ENCODE measurements at places on chromosomes 13 and 19. TPM values are rescaled to one million over a fixed set of nuclear protein-coding genes. Genes with fewer than 3 reads are reported as not detected.

Gene PNMA8C
- total RNA-seq: not detected

Gene SSC5D
- total RNA-seq: 1.0 TPM

Gene B3GNT3
- not detected for total RNA-seq

Gene ZNF419
- 5.1 TPM for total RNA-seq

Measured in Karpas-422 (cell line).